ENCODE measurements at places on chromosomes 1 and 21.

GRCh38 chr1:39818482-39818881 lies 29.8 kb upstream of the BMP8B start:
- no peak for DNase-seq

DNA sequence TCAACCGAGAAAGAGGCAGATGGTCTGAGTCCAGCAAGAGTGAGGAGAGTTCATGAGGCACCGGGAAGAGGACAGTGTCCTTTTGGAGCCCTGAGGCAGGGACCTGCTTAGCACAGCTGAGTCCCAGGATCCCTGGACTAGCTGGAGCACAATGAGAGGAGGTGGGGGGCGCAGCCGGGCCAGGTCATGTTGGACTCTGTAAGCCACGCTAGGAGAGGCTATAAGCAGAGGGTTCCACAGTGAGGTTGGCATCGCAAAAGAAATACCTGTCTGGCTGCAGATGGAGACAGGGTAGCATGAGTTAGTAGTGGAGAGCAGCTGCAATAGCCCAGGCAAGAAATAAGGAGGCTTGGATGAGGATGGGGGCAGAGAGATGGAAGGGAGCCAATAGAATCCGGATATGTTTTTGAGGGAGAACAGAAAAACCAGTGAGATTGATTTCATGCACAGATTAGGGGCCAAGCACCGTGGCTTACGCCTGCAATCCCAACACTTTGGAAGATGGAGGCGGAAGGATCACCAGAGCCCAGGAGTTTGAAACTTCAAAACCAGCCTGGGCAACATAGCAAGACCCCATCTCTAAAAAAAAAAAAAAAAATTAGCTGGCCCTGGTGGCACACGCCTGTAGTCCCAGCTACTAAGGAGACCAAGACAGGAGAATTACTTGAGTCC lies 98.2 kb downstream of the DHRS3 start:
- no peak for DNase-seq

DNA sequence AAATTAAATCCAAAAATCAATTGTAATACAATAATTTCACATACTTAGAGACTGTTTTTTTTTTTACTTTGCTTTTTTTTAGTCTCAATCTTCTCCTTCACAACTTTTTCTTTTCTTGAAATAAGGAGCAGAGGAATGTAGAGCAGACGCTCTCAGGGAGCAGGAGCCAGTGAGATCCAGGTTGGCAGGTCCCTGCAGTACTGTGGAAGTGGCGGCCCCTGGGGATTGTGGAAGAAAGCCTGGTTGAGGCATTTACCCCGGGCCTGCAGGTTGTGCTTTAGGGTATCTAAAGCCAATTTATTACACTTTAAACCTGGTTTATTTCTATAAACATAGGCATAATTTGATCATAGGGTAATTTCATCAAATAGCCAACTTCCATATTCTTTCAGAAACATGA lies 748 bp upstream of the OR2AJ1 start:
- no peak for DNase-seq

DNA sequence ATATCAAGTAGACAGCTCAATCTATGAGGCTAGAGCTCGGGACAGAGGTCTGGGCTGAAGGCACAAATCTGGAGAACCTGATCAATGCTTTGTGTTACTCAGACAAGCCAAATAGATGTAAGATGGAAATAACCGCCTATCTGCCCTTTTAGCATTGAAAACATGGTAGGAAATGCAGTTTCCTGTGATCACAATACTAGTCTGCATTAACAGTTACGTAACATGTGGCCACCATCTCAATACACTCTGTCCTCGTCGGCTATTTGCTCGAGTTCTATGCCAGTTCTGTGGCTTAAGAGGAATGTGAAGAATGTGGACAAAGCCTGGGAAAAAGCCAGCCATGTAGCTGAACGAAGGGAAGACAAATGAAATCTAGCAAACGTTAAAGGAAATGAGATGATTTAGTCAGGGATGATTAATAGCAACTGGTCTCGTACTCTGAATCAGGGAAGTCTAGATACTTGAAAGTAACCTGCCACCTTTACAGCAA lies 73.3 kb downstream of the HSF2BP start:
- DNase-seq, result peak; percentile 94

GRCh38 chr1:98849969-98850636 lies 154.6 kb downstream of the PLPPR5 start:
- no peak for DNase-seq
